CD4-positive, alpha-beta T cell treated with Interleukin-4 for 1 hour (primary cell): ENCODE measurements at places on chromosomes 7 and 10.

GRCh38 chr7:70788276-70788675, 343.7 kb upstream of the GALNT17 start:
- peak; percentile 70 for DNase-seq

DNA sequence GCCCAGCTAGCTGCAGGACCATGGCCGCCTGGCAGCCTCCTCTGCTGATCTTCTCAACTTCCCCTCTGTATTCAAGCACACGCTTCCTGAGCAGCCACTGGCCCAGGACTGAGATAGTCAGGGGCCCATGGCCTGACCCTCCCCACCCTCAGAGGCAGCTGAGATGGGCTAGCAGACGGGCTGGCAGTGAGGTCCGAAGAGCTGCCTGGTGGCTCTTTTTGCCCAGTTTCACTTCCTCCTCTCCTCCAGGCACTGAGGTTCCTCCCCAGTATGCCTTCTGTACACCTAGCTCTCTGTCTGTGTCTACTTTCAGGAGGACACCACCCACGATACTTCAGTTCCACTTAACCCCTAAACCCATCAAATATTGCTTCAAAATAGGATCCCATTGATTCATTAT, 395.6 kb downstream of the TNS3 start:
- DNase-seq = peak; percentile 46

GRCh38 chr10:35409094-35409582, 72.8 kb downstream of the CCNY start:
- DNase-seq = no peak

DNA sequence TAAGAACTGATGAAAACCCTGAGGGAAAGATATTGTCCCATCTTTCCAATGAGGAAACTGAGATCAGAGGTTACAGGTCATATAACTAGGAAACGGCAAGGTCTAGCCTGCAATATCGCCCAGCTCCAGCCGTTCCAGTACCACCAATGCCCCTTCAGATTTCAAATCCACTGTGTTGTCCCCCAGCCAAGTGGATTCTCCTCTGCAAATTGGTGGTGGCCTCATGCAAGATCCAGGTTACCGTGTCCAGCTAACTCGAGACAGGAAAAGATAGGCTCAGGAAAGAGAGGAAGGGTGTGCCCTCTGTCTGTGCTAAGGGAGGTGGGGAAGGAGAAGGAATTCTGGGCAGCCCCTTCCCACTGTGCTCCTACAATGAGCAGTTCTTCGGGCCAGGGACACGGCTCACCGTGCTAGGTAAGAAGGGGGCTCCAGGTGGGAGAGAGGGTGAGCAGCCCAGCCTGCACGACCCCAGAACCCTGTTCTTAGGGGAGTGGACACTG, 25.3 kb downstream of the PRSS2 start:
- no peak for DNase-seq

DNA sequence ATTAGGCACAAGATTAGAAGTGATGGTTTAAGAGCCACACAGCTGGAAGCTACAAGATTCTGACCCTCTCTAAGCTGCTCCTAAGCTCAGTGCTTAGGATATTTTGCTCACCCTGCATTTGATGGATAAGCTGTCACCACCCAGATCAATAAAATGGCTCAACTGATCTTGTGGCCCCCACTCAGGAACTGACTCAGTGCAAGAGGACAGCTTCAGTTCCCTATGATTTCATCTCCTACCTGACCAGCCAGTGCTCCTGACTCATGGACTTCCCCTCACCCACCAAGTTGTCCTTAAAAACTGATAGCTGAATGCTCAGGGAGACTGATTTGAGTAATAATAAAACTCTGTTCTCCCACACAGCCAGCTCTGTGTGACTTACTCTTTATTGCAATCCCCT, 833.8 kb downstream of the GRID1 start:
- DNase-seq = no peak

DNA sequence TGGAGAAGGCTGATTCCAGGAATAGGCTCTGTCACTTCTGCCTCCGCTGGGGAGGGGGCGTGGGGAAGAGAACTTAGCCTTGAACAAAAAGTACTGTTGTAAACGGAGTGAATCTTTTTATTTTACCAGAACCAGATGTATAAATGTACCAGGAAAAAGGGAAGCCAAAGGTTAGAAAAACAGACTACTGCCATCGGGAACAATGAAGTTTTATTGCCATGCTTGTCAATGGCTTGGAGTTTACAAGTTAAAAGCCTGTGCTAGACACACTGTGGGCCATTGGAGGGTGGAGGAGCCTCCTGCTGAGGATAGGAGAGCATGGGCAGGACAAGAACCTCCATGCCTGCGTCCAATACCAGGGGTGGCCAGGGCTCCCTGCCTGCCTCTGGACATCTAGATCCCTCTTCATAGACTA, 161.7 kb upstream of the LYZL2 start:
- DNase-seq = no peak

GRCh38 chr7:123797673-123798531, 47.1 kb upstream of the HYAL4 start:
- DNase-seq = no peak

GRCh38 chr10:85265121-85265520, 936.7 kb downstream of the CCSER2 start:
- no peak for DNase-seq

GRCh38 chr10:31036209-31036608, 4.5 kb upstream of the ZNF438 start:
- no peak for DNase-seq

DNA sequence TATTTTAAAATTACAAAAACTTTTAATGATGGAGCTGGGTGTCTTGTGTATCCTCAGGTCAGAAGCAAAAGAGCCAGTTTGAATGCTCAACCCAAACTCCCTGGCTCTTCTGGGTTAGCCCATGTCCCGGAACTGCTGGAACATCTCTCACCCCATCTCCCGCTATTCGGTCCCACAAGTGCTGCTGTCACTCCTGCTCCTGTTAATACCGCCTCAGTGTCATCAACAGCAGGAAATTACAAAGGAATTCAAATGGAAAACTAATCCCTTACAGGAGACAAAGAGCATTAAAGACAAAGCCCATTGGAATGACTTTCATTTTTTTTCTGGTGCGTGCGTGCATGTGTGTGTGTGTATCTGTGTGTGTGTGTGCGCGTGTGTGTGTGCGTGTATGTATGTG, 112.0 kb upstream of the C7orf33 start:
- no peak for DNase-seq

- DNase-seq = no peak
Observed at GRCh38 chr7:102925976-102926782, 13.4 kb downstream of the LRRC17 start.

- no peak for DNase-seq
Observed at GRCh38 chr10:62724465-62724864, 80.1 kb upstream of the ADO start.

DNA sequence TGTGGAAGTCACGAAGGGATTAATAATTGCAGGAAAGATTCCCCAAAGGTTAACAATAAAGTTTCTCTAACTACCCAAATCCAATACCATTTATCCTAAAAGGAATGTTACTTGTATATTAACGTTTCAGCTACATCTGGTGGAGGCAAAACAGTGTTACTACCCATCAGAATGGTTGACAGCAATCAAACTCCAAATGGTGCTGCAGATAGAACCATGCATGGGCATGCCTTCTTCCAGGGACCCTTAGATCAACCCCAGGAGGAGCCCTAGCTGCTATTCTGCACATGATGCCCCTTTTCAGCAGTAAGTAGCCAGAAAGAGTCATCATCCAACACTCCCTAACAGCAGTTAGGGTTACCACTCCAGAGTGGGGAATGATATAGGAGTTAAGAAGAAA, 336.3 kb downstream of the GRID1 start:
- DNase-seq = no peak

DNA sequence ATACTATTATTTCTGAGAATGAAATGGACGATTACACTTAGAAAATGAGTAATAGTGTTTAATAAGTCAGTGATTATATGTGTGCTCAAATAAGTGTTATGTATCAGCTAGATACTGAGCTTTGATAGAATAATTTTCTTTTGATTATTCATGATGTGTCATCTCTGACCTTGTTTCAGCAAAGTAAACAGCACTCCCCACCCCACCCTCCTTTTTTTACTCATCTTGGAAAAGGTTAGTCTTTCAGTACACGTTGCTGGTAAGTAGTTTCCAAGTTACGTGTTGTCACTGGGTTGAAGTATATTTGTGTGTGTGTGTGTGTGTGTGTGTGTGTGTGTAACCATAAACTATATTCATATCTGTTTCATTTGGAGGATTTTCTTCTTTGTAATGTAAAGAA, 84.1 kb downstream of the GNAI1 start:
- DNase-seq = no peak

GRCh38 chr10:100909501-100910263, 3.1 kb upstream of the SLF2 start:
- no peak for DNase-seq

GRCh38 chr7:81926-82756, 110.2 kb upstream of the FAM20C start:
- no peak for DNase-seq

DNA sequence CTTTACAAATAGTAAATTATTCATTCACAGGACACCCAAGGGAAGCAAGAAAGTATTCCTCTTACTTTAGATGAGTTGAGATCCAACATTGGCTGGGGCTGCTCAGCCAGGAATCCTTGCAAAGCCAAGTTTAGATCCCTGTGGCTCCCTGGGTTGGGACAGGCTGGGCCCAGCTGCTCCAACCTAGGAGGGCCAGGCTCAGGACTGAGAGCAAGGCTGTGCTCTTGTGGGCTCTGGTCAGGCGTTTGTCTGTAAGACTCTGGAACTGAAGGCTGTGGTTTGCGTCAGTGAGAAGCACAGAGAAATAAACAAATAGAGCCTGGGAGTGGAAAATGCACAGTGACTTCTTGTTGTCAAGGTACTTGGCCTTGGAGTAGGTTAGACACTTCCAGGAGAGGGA, 53.2 kb upstream of the TMEM273 start:
- no peak for DNase-seq

GRCh38 chr10:22323538-22324305, 2.8 kb downstream of the BMI1 start:
- DNase-seq = no peak

DNA sequence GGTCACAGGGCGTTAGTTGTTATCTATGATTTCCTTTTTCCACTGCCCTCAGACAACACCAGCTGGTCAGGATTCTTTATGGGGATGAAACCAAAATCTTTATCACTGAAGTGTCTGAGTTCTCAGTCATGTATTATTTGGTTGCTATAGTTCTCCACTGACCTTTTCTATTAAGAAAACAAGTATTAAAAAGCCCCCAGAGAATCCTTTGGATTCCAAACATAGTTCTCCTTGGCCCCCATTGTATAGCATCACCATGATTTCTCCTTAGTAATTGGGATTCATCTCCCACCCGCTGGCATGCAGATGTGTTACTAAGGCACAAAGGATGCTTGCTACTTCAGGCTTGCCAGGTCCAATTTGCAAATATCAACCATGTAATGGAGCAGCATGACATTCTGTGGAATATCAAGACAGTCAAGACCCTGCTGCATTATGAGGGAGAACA, 94.3 kb downstream of the IQUB start:
- no peak for DNase-seq

GRCh38 chr10:792792-793100, 103.3 kb upstream of the DIP2C start:
- DNase-seq = no peak
